ENCODE measurements at places on chromosomes 2 and 18.

DNA sequence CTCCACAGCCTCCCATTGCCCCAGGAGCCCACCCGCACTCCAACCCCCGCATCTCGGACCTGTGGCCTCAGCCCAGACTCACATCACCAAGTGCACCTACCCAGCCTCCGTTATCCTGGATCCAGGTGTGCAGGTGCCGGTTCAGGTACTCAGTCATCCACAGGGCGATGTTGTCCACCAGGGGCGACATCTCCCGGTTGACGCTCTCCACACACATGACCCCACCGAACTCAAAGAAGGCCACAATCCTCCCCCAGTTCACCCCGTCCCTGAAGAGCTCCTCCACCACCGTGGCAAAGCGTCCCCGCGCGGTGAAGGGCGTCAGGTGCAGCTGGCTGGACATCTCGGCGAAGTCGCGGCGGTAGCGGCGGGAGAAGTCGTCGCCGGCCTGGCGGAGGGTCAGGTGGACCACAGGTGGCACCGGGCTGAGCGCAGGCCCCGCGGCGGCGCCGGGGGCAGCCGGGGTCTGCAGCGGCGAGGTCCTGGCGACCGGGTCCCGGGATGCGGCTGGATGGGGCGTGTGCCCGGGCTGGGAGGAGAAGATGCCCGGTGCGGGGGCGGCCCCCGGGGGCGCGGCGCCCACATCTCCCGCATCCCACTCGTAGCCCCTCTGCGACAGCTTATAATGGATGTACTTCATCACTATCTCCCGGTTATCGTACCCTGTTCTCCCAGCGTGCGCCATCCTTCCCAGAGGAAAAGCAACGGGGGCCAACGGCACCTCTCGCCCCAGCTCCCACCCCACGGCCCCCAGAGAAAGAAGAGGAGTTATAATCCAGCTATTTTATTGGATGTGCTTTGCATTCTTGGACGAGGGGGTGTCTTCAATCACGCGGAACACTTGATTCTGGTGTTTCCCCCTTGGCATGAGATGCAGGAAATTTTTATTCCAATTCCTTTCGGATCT, 1.3 kb downstream of the BCL2 start:
- DNase-seq: peak; percentile 54

DNA sequence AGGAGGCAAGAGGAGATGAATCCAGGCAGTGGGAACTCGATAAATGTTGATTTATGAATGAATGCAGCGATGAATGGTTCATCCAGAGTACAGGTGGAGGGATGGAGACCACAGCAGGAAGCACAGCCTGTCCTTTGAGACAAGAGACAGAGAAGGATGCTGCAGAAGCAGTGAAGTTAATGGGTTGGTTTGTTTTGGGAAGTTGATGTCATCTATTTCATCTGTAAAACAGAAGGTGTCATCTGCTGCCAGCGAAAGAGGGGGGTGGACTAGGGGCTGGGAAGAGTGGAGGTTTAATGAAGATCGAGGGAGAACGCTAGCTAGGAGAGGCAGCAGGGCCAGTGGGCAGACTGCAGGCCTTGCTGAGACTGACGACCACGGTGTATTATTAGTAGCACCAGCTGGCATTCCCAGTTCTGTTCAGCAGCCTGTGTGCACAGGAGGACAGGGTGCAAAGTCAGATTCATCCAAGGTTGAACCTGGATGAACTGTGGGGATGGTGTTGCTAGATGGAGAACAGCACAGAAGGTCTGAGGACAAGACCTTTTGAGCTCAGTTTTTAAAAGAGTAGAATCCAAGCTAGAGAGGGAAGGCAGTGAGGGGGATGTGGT, 120.3 kb upstream of the CAPN13 start:
- DNase-seq: no peak

GRCh38 chr2:43106559-43107527, 119.6 kb downstream of the ZFP36L2 start:
- no peak for DNase-seq

DNA sequence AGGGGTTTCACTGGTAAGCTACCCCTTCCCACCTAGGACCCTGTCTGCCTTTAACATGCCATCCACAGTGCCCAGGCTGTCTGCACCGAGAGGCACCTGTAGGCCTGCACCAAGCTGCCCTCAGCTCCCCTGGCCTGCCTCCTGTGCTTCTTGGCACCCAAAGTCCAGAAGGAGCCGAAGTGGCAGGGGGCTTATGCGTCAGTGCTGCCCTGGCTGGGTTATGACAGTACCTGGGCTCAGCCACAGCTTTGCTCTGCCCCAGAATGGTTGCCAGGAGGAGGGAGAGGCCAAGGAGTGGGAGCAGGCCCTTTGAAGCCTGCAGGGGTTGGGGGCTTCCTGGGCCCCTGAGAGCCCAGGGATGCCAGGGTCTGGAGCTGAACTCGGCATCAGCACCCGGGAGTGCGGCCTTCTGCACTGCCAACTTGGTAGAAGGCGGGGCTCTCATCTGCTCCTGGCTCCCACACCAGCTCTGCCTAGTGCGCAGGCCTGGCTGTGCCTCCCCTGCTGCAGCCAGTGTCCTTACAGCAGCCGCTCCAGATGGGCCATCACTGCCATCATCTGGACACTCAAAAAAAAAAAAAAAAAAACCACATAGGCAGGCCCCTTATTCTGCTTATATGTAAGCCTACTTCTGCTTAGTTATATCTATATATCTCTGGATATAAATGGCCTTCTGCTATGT, 155.4 kb downstream of the THSD7B start:
- no peak for DNase-seq

GRCh38 chr2:26534098-26534864, 56.4 kb upstream of the OTOF start:
- no peak for DNase-seq

DNA sequence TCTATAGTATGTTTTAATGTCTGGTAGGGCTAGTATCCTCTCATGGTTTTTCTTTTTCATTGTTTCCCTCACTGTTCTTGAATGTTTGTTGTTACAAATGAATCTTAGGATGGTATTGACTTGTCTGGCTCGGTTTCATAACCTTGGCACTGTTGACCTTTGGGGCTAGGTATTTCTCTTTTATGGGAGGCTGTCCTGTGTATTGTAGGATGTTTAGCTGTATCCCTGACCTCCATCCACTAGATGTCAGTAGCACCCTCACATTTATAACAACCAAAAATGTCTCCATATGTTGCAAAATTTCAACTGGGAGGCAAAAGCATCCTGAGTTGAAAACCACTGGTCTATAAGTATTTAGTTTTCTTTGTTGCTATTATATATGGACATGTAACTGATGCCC, 7.0 kb upstream of the AOX1 start:
- DNase-seq: no peak

GRCh38 chr2:152518034-152518433, 183.1 kb downstream of the FMNL2 start:
- no peak for DNase-seq

- DNase-seq: no peak
Measured at GRCh38 chr2:101725515-101726192, 28.1 kb downstream of the MAP4K4 start.

GRCh38 chr2:203900253-203900652, 32.7 kb downstream of the CTLA4 start:
- DNase-seq: no peak

DNA sequence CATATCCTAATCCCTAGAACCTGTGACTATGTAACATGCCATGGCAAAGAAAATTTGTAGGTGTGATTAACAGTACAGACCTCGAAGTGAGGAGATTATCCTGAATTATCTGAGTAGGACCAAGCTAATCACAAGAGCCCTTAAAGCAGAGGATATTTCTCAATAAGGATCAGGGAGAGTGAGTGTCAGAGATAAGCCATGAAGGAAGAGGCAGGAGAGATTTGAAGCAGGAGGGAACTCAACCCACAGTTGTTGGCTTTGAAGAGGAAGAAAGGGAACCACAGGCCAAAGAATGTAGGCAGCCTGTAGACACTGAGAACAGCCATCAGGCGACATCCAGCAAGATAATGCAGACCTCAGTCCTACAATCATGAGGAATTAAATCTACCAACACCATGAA, 229.3 kb downstream of the NBAS start:
- DNase-seq: no peak

DNA sequence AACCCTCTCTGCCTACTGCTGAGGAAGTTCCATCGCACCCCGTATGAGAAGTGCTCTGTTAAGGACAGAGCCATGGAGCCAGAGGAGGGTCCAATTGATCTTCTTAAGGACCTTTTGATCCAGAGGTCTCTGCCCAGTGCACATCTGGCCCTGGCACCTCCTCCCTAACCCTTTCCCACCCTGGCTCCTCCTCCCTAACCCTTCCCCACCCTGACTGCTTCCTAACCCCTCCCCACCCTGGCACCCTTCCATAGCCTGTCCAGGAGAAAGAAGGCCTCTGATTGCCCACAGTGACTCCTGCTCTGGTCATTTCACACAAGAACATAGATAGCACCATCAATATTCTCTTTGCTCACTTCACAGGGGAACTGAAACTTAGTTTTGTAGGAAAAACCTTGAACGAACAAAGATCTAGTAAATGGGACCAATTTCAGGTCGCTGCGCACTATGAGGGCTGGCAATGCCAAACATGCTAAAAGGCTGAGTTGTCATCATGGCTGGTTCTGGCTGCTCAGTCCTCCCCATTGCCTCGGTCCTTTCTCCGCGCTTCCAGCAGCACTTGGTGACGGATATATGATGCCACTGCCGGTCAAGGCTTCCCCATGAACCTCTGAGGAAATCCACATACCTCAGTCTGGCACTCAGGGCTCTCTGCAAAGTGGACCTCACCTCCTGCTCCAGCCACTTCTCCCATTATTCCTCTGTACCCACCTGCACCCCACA, 49.2 kb downstream of the PKDCC start:
- no peak for DNase-seq

DNA sequence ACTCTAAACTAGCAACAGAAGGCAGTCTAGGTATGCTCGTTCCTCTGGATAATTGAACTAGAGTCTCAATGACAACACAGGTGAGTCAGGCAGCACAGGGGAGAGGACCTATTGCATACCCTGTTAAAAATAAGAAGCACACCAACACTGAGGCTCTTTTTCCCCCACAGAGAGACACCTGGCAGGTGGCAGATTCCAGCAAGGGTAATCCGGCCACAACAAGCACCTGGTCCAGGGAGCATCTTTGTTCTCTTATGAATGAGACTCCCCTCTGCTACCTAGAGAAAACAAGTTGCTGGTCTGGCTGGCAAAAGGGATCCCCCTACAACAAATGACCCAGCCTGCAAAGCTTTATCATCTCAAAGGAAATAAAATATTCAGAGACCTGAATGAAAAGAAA, 508.9 kb upstream of the POU3F3 start:
- no peak for DNase-seq

DNA sequence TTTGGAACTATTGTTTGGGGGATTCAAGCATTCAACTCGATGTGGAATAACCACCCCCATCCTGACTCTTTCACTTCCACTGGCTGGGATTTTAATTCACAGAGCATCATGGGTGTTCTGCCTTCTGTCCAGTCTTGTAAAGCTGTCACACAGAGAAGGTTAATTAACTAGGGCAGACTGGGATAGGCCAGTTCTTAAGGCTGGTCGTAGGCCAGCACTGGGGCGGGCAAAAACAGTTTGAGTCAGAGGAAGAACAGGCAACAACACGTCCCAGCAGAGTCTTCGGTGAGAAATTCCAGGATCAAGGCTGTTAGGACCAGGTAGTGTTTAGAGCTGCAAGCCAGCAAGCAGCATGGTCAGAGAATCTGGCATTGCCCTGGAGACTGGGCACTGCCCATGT, 4.0 kb upstream of the RNF152 start:
- no peak for DNase-seq

DNA sequence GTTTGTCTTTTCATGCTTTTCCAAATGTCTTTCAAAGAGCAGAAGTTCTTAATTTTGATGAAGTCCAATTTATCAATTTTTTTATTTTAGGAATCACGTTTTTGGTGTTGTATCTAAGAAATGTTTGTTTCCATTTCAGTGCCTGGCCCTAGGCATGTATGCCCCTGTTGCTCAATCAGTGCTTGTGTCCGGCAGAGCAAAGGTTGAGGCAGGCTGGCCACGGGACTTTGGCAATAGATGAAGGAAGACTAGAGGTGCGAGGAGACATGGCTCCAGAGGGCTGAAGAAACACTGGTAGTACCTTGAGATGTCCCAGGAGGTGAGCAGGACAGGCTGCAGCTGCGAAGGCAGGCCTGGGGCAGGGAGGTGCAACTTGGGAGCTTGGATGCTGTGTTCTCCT, 10.1 kb upstream of the B3GNT7 start:
- no peak for DNase-seq

DNA sequence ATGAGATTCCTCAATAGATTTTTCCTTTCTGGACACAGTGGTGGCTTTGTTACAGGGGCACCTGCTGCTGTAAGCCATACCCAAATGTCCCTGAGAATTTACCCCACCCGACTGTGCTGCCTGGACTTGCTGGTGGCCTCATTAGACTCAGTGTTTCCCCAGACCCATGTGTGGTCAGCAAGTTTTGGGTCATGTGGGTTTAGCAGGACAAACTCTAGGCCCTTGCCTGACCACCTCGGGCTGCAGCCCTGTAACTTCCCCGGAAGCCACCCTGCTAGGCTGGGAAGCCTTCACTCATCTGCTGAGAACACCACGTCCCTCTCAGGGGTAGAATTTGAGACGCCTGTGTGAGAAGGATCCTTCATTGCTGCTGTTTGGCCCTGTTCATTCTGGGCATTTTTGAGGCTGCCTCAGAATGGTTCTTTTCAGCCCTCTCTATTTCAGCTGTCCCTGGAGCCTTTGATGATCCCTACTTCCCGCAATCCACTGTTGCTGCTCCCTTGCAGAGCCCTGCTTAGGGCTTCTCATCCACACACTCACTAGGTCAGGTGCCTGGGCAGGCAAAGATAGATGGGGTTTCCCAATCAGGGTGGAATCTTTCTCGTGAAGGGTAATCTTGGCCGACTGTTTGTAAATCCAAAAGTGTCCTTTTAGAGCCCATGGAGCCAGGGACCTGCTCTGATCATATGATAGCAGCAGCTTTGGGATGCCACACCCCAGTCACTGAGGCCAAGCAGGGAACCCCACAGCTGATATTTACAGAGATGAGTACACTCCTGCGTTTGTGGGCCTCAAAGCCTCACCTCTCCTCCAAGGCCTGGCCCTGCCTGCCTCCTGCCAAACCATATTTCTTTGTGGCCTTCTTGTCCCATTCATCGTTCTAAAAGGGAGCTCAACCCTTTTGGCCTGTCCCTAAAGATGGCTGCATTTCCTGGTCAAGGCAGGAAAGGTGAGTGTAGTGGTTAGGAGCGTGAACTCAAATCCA, 6.7 kb downstream of the EHD3 start:
- DNase-seq: no peak

- DNase-seq: no peak
Measured at GRCh38 chr2:30968660-30969397, 161.6 kb upstream of the CAPN13 start.

All from stimulated activated CD8-positive, alpha-beta memory T cell treated with anti-CD3 and anti-CD28 coated beads, Interleukin-4, amount 100 ng/mL, for 4 hours (primary cell).